HS-27A (cell line): ENCODE measurements at places on chromosomes 1 and 21.

DNA sequence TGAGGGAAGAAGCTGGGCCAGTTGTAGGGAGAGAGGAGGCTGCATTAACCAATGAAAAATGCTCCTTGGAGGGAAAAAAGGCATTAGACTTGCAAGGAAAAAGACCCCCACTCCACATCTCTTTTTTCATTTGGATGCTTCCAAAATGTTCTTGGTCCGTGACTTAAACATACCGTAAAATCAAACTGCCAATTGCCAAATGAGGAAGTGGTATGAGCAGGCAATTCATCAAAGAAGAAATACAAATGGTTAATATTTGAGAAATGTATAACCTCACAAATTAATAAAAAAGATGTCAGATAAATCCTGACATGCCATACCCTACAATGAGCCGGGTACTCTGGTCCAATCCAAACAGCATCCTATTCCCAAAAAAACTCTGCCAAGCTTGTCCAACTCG lies 30.6 kb downstream of the KANK4 start:
- no peak for DNase-seq

GRCh38 chr1:46533179-46533864 lies 18.1 kb downstream of the KNCN start:
- DNase-seq = no peak

DNA sequence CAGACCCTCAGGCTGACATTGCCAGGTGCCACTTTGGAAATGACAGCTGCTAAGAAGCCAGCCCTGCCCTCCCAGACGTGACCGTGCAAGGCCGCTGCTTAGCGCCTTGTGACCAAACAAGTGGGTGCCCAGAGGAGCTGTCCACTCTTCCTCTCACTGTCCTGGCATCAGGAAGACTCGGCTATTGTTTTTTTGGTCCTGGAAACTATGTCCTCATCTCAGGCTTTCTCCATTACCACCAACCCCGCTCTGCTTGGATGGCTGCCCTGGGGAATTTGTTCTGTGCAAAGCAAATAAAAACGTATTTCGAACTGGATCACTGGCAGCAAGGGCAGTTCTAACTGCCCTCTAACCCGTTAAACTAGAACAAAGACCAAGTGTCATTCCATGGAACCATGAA lies 13.7 kb upstream of the TENT5C start:
- no peak for DNase-seq

DNA sequence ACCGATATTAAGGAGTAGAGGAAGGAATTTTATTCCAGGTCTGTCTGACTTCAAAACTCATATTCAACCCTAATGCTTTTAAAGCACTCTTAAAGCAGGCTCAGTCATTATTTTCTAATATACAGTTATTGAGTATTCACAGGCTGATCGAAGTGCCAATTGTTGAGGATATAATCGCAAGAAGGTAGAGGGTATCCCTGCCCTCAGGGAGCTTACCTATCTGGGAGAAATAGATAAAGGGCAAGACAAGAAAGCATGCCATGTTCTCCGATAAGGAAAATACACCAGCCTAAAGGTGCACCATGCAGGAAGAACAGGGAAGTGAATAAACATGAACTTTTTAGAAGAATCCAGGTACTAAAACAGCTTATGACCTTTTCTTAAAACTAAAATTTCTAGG lies 361.2 kb downstream of the SMYD3 start:
- DNase-seq = no peak

DNA sequence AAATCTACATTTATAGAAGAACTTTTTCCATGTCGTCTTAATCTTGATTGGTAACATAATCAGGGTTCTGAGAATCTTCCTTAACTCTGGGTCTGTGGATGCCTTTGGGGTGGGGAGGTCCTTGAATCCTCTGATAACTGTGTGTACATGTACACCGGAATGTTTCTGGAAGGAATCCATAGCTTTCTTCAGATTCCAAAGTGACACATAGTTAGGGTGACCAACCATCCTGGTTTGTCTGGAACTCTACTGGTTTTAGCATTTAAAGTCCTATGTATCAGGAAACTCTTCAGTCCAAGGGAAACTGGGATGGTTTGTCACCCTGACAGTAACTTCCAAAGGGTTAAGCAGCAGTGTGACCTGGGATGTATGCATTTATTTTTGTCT lies 16.8 kb downstream of the STRIP1 start:
- DNase-seq = no peak
